T-helper 2 cell treated with Interferon-gamma antibody and Interleukin-4, amounts not matched to agents 100 ng/mL and 5 ng/mL, for 36 hours (primary cell): ENCODE measurements at places on chromosomes 13 and 19. TPM values are rescaled to one million over a fixed set of nuclear protein-coding genes. Genes with fewer than 3 reads are reported as not detected.

Gene DAND5
- total RNA-seq: not detected in 2 replicates

Gene WTIP
- total RNA-seq: 0.64 and 0.91 TPM in 2 replicates

Gene MEDAG
- total RNA-seq: not detected in 2 replicates

Gene COX7A1
- total RNA-seq: not detected in 2 replicates

Gene IQCN
- 4.9 and 5.4 TPM in 2 replicates for total RNA-seq

Gene GIPR
- 4.7 and 5.1 TPM in 2 replicates for total RNA-seq

Gene SCGB2B2
- 0.25 and 0.77 TPM in 2 replicates for total RNA-seq

Gene PSG1
- not detected in 2 replicates for total RNA-seq
